Coronary artery (tissue), 2 donors: ENCODE measurements at places on chromosomes 5 and 9.

GRCh38 chr5:76673125-76673524, 42.8 kb upstream of the F2R start:
- no peak for DNase-seq

DNA sequence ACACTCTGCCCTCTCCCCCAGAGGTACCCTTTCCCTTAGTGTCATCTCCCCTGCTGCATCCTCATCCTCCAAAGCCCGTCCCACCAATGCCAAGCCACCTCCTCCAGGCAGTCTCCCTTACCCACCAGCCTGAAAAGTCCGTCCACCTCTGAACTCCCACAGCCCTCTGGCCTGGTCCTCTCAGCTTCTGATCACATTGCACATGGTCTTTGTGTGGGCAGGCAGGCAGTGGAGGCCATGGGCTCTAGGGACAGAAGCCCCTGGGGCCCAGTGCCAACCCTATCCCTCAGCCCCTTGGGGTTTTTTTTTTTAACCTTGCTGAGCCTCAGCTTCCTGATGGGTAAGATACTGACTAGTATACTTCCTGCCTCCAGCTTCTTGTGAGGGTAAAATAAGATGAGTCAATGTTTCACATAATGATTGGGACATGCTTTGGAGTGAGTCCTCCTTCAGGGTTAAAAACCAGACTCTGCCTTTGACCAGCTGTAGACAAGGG, 19.4 kb downstream of the CSF1R start:
- DNase-seq, result no peak

DNA sequence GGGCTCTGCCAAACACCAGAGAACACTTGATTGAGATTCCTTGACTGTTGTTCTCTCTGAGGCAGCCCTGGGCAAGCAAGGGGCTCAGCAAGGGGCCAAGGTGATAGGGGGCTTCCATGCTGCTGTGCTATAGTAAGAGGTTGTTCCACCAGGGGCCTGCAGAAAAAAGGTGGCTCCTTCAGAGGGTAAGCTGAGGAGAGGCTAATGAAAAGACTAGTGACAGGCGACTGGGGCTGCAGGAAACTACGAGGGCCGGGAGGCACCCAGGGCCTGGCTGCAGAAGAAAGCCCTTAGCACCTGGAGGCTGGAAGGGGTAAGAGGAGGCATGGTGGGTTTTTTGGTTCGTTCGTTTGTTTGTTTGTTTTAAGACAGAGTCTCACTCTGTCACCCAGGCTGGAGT, 88.0 kb upstream of the CTNNA1 start:
- DNase-seq, result no peak

DNA sequence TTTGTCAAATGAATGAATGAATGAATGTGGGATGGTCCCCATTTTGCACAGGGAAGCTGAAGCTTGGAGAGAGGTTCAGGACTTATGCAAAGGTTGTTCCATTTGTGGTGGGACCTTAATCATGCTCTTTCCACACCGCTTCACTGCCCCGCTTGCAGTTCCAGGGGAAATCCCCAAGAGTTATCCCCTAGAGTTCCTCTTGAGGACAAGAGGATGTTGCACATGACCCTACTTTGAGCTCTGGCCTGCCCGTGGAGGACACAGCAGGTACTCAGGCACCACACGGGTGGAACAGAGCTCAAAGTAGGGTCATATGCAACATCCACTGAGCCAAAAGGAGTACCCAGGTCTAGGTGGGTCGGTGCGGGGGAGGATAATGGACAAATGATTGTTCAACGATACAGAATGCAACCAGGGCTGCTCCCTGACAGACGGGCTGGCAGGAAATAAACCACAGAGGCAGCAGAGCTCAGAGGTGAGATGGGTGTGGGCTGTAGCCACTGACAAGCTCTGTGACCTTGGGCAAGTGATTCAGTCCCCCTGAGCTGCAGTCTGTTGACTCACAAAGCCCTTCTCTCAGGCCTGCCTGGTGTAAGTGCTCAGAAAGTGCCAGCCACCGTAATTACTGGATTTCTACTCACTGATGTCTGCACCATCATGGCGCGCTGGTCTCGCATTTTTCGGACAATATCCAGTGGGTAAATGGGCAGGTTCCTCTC, 60.3 kb upstream of the EPB41L4B start:
- DNase-seq, result no peak

- DNase-seq, result no peak
Measured at GRCh38 chr9:72687331-72687730, 165.9 kb downstream of the TMC1 start.

GRCh38 chr9:20754556-20754955, 70.5 kb downstream of the FOCAD start:
- no peak for DNase-seq

DNA sequence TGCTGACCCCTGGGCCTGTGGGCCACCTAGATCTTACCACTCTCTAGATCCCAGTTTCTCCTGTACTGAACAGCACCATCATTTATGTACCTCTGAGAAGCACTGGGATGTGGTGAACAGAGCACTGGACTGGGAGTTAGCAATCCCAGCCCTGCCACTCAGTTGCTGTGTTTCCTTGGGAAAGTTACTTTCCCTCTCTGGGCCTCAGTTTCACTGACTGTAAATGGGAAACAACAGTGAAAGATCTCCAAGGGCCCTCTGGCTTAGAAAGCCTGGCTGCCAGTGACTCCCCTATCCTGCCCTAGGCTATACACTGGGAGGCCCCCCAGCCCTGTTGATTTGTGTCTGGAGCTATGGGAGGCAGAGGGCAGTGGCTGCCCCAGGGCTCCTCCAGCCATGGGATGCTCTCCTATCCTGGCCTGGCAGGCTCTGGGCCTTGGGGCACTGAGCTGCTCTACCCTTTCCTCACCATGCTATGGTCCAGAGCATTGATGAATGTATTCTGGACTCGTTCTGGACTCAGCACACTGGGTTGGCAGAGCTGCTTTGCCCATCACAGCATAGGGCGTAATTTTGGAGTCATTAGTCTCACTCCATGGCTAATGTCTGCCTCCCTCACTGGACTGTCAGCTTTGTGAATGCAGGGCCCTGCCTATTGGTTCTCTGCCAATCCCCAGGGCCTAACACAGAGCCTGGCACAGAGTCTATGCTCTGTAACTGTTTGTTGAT, 99.3 kb downstream of the RGS3 start:
- DNase-seq, result peak; percentile 49

DNA sequence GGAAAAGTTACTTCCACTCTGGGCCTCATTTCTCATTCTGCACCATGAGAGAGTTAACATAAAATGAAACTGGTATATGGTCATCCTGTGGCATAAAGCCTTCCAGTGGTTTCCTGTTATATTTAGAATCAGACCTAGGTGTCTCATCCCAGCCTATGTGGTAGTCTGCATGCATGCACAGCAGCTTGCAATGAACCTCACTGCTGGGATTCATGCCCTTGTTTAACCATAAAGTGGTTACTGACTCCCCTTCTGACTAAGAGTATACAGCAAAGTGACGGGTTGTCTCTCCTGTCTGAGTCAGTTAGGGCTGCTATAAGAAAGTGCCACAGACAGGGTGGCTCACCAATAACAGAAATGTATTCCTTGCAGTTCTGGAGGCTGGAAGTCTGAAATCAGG, 14.7 kb upstream of the TDRD7 start:
- DNase-seq, result no peak

DNA sequence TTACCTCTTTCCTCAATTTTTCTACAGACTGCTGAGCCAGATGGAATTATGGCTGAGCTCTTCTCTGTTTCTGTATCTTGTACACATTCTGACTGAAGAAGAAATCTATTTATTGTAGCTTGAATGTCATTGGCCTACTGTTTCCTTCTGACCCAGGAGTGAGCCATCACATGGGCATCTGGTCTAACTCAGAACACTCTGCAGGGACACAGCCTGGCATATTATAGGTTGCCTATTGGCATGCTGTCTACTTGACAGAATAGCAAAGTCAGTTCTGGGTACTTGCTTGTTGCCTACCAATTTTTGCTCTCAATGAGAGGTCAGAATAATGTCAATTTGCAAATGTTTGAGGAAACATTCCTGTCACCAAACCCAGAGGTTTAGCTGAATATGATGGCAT, 7.3 kb downstream of the PCDHAC2 start:
- no peak for DNase-seq

GRCh38 chr9:19102631-19103345, at the start of gene HAUS6:
TSS of gene HAUS6 (minus strand) at chr9:19102904. CDS start at chr9:19102651, 253 bp downstream.
- DNase-seq, result peak; percentile 98

DNA sequence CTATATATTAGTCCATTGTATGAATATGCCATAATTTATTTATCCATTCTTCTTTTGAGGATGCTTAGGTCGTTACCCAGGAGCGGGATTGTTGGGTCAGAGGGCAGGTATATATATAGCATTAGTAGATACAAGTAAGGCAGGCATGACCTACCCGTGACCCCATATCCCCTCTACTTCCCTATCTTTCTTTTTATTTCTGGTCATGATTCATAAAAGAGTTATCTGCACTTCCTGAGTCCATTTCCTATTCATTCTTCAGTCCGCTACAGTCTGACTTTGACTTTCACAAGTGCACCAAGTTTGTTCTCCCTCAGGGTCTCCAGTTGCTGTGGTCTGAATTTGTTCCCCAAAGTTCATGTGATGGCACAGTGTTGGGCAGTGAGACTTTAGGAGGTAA, 6.9 kb downstream of the RHOBTB3 start:
- DNase-seq, result no peak

- DNase-seq, result no peak
Measured at GRCh38 chr9:1738511-1739100, 276.5 kb upstream of the SMARCA2 start.

- no peak for DNase-seq
Measured at GRCh38 chr5:180736536-180736935, 3.3 kb downstream of the OR2Y1 start.

- DNase-seq, result no peak
Measured at GRCh38 chr9:2351324-2351723, 270.3 kb upstream of the VLDLR start.
